ENCODE measurements at places on chromosomes 16 and 17.

- DNase-seq = no peak
Observed at GRCh38 chr16:12975766-12976165, 74.4 kb downstream of the SHISA9 start.

- DNase-seq = peak; percentile 68
Observed at GRCh38 chr17:50268026-50268425, 6.2 kb upstream of the TMEM92 start.

GRCh38 chr16:70700101-70701020 lies 14.5 kb upstream of the MTSS2 start:
- peak; percentile 77 for DNase-seq

DNA sequence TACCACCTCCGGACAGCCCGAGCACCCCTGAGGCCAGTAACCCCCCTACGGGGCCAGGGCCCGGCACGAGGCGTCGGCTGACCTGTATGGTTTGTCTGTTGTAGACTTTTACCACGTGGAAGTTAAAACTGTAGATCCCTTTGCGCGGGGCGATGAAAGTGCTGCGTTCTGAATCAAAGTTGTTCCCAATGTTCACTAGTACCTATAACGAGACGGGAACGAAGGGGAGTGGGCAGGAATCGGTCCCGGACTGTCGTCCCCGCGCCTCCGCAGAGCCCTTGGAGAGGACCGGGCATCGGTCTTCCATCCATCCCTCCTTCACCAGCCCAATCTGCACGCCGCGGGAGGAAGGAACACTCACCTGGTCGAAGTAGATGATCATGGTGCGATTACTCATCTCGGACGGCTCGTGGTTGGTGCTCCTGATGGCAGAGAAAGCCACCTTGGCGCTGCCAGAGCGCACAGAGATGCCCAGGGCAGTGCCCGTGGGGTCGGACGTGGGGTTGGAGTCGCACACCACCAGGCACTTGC lies 732 bp downstream of the CBLN1 start:
- no peak for DNase-seq

- DNase-seq = no peak
Observed at GRCh38 chr16:50884066-50884860, 142.4 kb downstream of the CYLD start.

DNA sequence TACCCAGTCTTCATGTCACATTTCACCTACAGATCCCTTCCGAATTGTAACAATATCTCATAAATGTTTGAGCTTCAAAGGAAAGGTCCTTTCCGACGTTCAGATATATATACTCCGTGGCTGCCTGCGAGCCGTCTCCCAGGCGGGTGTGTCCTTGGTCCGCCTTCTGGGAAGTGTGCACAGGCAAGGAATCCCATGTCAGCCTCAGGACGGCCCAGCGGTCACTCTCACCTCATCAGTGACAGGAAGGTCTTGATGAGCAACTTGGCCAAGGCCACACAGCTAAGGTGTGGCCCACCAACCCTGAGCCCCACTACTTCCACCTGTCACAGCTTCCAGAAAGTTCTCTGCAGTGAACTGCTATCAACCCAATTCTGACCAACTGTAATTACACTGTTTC lies 4.3 kb downstream of the LMF1 start:
- peak; percentile 24 for DNase-seq

DNA sequence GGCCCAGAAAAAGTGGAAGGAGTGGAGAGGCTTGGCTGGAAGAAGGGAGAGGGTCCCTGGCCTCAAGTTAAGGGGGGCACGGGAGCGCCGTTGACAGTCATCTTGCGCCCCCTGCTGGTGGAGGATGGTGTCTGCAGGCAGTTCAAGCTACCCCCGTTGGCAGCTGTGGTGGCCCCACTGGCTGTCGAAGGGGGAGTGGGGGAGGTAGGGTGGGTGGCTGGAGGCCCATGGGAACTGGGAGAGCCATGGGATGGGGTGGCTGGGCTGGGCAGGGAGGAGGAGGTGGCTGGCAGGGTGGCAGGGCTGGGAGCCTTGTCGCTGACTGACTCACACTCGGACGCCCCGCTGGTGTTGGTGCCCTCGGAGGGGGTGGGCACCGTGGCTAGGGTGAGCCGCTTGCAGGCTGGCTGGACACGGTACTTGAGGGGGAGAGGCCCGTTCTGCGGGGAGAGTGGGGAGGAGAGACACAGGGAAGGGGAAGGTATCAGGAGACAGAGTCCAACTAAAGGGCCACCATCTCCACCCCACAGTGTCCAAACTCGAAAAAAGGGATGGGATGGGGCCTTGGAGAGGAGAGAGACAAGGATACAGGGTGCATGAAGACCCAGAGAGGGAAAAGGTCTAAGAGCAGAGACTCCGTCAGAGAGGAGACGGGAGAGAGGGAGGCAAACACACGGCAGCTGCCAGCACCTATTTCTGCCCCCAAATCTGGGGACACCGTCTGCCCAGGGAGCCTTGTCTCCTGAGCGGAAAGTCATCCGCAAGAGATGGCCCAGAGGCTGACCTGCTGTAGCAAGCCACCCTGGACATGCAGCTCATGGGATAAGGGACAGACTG lies 5.2 kb downstream of the CISD3 start:
- DNase-seq = peak; percentile 81

GRCh38 chr16:84913315-84913714 lies 93.5 kb downstream of the CRISPLD2 start:
- no peak for DNase-seq

DNA sequence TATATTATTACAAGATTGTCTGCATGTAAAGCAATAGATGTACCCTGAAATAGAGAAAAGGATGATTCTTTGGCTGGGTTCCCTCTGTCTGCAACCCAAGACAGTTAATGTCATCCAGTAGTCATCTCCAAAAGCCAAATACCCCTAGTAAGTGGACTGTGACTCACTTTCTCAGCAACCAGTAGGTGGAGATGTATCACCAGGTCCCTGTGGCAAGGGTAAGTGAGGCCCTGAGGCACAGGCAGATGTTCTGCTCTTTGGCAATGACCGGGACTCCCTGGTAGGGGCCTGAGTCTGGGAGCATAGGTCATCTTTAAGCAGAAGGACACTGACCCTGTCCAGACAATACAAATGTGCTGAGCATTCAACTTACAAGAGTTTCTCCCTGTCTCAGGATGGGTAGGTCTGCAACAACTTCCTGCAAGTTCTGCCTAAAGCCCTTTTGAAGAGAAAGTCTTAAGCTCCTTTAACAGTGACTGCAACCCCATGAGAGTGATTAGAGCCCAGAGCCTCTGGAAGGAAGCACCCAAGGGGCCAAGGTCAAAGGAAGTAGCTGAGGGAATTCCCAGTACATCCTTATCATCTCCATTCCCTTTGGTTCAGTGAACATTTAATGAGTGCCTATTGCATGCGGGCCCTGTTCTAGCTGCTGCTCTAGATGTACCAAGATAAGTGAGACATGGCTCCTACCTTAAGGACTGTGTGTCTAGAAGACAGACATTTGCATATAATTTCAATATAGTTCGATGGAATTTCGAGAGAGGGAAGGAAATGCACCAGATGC lies 31.9 kb downstream of the PMP22 start:
- no peak for DNase-seq

- no peak for DNase-seq
Observed at GRCh38 chr16:30532285-30533145, 2.1 kb downstream of the ZNF747 start.

DNA sequence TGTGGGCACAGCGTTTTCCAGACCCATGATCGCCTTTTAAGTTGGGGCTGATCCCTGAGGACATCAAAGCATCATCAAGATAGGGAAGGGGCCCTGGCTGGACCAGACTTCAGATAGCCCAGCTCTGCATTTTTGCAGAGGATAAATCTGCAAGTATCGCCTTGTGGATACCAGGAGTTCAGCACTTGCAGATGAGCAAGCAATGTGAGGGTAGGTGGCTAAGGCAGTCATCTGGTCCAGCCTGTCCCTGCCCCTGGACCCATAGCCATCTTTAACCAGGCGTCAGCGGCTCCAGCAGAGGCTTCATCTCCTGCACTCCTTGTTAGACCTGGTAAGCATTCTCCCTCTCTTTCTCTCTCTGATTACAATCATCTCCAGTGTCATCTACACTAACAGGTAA lies 9.0 kb upstream of the MRPS23 start:
- DNase-seq = peak; percentile 35

DNA sequence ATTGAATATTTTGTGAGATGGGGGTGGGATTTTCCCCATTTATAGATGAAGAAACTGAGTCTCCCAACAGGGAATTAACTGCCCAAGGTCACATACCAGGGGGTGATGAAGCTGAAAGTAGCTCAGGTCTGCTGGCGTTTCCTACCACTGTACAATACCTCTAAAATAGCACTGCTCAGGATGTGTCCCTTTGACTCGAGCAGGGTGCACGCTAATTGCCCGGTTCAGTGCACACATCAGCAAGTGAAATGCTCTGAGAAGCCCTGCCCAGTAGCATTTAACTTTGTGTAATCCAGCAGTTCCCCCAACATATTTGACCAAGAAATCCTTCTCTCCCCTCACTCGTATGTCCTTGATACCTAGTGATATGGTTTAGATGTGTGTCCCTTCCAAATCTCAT lies 50.1 kb upstream of the DDX52 start:
- DNase-seq = no peak

- no peak for DNase-seq
Observed at GRCh38 chr16:57374067-57374534, 1.8 kb downstream of the CX3CL1 start.

DNA sequence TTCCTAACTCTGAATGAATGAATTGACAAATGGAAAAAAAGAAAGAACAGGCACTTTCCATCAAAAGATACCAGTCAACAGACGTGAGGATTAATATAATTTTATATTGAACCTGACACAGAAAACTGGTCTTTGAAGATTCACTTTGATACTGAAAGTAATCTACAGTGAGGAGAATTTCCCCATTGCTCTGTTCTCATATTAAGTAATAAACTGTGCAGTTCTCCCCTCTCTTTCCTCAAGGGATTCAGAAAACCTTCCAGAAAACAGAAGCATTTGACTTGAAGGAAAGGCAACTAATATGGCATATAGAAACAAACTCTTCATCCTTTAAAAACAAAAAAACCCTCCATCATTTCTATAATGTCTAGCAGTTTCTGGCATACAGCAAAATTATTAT lies 2.2 kb downstream of the TEX2 start:
- no peak for DNase-seq

DNA sequence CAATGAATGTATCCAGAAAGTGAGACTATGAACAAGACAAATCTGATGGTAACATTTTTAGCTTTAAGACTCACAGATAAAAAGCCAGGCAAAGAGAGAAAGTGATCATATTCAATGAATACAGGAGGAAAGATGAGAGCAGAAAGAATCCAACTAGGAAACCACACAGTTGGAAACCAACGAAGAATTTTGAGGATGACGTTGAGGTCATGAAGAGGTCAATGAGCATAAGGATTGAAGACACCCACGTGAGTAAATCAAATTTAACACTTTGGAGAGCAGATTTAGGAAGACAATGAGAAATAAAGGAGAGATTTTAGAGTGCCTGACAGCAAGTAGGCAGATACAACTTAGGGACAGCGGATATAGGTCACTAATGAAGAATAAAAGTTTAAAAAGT lies 948.1 kb downstream of the KCNJ2 start:
- DNase-seq = no peak

DNA sequence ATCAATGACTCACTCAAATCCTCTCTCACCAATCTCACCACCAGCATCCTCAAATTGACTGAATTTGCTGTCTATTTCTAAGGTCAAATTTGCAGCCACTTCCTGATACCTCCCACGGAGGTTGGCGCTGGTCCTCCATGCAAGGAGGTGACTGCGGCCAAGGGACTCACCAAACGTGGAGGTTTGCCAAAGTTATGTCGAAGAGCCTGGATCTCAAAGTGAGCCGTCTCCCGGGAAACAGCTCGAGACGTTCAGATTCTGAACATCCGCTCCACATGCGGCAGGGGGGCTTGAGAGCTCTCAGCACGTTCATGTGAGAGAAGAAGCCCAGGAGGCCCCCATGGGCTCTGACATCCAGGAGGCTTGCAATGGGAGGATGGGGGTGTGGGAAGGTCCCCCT lies 22.6 kb downstream of the LGALS3BP start:
- no peak for DNase-seq
